ENCODE measurements at places on chromosomes 6 and 20.

DNA sequence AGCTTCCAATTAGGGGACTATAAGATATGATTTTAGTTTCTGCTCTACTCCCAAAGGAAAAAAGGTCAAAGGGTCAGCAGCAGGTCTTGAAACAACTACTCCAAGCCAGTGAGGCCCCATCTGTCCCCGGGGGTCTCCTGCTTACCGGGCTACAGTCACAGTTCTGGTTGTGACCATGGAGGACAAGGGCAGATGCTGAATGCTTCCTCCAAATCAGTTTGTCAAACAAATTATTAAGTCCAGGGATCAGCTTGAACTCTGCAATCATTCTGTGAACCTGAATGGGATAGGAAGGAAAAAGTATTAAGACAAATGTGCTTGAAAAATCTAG is 60.2 kb downstream of the MYH7B start:
- H3K4me3 ChIP-seq: no peak overlapping the region
- no peak overlapping the region for H3K27ac ChIP-seq
- no peak for DNase-seq
- no peaks in the 10 kb centered on the region for H3K4me1 ChIP-seq
- no peaks in the 10 kb centered on the region for H3K27me3 ChIP-seq

- no peaks in the 10 kb centered on the region for H3K36me3 ChIP-seq
- H3K4me1 ChIP-seq: no peaks in the 10 kb centered on the region
- no peaks in the 10 kb centered on the region for H3K27me3 ChIP-seq
- peak; percentile 14 for DNase-seq
- H3K4me3 ChIP-seq: no peak overlapping the region
Measured at GRCh38 chr6:117317261-117317660, 51.9 kb downstream of the VGLL2 start.

DNA sequence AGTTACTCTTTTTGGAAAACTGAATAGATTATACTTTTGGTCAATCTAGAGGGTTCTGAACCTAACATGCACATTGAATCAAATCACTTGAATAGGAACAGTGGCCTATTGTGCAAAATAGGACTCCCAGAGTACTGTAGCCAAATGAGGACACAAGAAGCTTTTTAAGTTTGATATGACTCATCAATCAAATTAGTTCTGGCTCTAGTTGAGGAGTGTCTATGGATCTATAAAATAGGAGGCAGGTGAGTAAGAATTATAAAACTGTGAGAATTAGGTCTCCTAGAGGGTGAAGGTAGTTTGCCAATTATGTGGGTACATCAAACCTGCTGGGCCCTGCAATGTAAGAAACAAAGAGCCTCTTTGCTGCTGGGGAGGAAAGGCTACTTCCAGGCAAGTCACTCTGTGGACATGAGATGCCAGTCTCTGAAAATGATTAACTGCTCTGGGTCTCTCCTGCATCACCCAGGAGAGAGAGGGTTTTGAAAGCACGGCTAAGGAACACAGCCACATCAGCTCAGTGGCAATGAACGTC is 112.3 kb downstream of the RCAN2 start:
- H3K27me3 ChIP-seq: no peaks in the 10 kb centered on the region
- DNase-seq: no peak
- peaks cover 14% of the 10 kb centered on the region for H3K4me1 ChIP-seq

GRCh38 chr6:28615955-28616747 is 90.5 kb downstream of the GPX5 start:
- peaks cover 18% of the 10 kb centered on the region for H3K27me3 ChIP-seq
- peak; percentile 12 for DNase-seq
- H3K27ac ChIP-seq: no peak overlapping the region
- H3K4me3 ChIP-seq: no peak overlapping the region
- no peaks in the 10 kb centered on the region for H3K36me3 ChIP-seq
- H3K4me1 ChIP-seq: no peaks in the 10 kb centered on the region

GRCh38 chr20:50478162-50478990 is 31.8 kb upstream of the PTPN1 start:
- H3K36me3 ChIP-seq: no peaks in the 10 kb centered on the region
- H3K27me3 ChIP-seq: no peaks in the 10 kb centered on the region
- no peak overlapping the region for H3K27ac ChIP-seq
- peak; percentile 62 for DNase-seq

- H3K27me3 ChIP-seq: peaks cover 11% of the 10 kb centered on the region
- DNase-seq: no peak
- no peaks in the 10 kb centered on the region for H3K36me3 ChIP-seq
- H3K27ac ChIP-seq: no peak overlapping the region
- H3K4me1 ChIP-seq: no peaks in the 10 kb centered on the region
Measured at GRCh38 chr6:32461493-32461892, 21.8 kb downstream of the HLA-DRA start.

DNA sequence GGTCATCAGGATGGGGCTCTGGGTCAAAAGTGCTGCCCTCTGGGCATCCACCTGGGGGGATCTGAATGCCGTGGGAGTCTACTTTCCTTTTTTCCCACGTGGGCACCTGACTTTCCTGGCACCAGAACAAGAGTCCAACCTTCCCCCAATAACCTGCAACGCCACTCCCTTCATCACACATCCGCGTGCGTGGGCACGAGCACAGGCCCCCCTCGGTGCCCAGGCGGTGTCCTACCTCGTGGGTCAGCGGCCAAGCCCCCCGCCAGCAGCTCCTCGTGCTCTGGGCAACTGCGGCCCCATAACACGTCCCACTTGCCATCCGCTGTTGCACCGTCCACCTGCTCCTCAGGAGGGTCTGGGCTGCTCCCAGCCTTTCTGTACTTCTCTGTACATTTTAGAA is 87.0 kb downstream of the YTHDF1 start:
- H3K4me1 ChIP-seq: no peaks in the 10 kb centered on the region
- H3K36me3 ChIP-seq: no peaks in the 10 kb centered on the region
- H3K4me3 ChIP-seq: no peak overlapping the region
- DNase-seq: no peak

GRCh38 chr20:64129146-64129782 is 21.9 kb upstream of the NPBWR2 start:
- no peak overlapping the region for H3K4me3 ChIP-seq
- peaks cover 9% of the 10 kb centered on the region for H3K27me3 ChIP-seq
- H3K36me3 ChIP-seq: no peaks in the 10 kb centered on the region
- no peak overlapping the region for H3K27ac ChIP-seq
- DNase-seq: no peak

GRCh38 chr6:148044261-148044751 is 298.3 kb upstream of the SASH1 start:
- no peak overlapping the region for H3K4me3 ChIP-seq
- DNase-seq: no peak
- no peaks in the 10 kb centered on the region for H3K27me3 ChIP-seq
- H3K4me1 ChIP-seq: no peaks in the 10 kb centered on the region

GRCh38 chr6:43181942-43182860 is at the start of gene CUL9:
Gene CUL9 (plus strand): TSS chr6:43182196. CDS start chr6:43184311, 2,115 bp downstream.
- peaks cover 9% of the 10 kb centered on the region for H3K4me1 ChIP-seq
- DNase-seq: peak; percentile 80
- H3K27me3 ChIP-seq: no peaks in the 10 kb centered on the region
- H3K36me3 ChIP-seq: peaks cover 46% of the 10 kb centered on the region

GRCh38 chr6:155264693-155265320 is 994 bp downstream of the CLDN20 start:
- H3K27ac ChIP-seq: no peak overlapping the region
- no peaks in the 10 kb centered on the region for H3K27me3 ChIP-seq
- H3K4me1 ChIP-seq: no peaks in the 10 kb centered on the region
- H3K4me3 ChIP-seq: no peak overlapping the region
- no peak for DNase-seq

- no peaks in the 10 kb centered on the region for H3K36me3 ChIP-seq
- no peak for DNase-seq
- H3K4me3 ChIP-seq: no peak overlapping the region
- no peak overlapping the region for H3K27ac ChIP-seq
Measured at GRCh38 chr6:88232753-88233152, 66.6 kb upstream of the CNR1 start.

DNA sequence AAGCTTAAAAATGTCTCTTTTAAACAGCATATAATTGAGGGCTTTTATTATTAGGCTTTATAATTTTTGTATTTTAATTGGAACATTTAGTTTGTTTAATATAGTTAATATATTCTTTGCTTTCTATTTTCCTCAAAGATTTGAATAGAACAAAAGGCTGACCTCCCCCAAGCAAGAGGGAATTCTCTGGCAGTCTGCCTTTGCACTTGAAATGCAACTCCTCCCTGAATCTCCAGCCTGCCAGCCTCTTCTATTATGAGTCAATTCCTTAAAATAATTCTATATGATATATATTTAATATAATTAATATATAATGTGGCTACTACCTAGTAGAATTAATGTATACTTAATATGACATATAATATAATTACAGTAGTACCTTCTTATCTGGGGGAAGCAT is 69.2 kb downstream of the PTPRA start:
- H3K4me1 ChIP-seq: peaks cover 6% of the 10 kb centered on the region
- no peak for DNase-seq
- no peak overlapping the region for H3K4me3 ChIP-seq

GRCh38 chr6:43077981-43078511 is 1.9 kb downstream of the PTK7 start:
- H3K27ac ChIP-seq: no peak overlapping the region
- H3K4me1 ChIP-seq: peaks cover 22% of the 10 kb centered on the region
- DNase-seq: no peak
- no peak overlapping the region for H3K4me3 ChIP-seq

DNA sequence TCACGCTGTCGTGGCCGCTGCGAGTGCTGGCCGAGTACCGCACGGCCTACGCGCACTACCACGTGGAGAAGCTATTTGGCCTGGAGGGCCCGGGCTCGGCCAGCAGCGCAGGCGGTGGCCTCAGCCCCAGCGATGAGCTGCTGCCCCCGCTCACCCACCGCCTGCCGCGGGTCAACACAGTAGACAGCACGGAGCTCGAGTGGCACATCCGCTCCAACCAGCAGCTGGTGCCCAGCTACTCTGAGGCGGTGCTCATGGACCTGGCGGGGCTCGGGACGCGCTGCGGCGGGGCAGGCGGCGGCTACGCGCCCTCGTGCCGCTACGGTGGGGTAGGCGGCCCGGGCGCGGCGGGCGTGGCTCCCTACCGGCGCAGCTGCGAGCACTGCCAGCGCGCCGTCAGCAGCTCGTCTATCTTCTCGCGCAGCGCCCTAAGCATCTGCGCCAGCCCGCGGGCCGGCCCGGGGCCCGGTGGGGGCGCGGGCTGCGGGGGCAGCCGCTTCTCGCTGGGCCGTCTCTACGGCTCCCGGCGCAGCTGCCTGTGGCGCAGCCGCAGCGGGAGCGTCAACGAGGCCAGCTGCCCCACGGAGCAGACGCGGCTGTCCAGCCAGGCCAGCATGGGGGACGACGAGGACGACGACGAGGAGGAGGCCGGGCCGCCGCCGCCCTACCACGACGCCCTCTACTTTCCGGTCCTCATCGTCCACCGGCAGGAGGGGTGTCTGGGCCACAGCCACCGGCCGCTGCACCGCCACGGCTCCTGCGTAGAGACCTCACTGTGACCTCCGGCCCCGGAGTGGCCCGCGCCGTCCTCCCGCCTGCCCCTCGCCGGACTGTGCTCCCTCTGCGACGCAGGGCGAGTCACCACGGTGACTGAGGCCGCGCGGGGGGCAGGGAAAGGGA is 5.7 kb downstream of the TMEM151B start:
- H3K4me3 ChIP-seq: no peak overlapping the region
- no peaks in the 10 kb centered on the region for H3K36me3 ChIP-seq
- peaks cover 93% of the 10 kb centered on the region for H3K27me3 ChIP-seq

GRCh38 chr20:50415021-50415515 is 95.1 kb upstream of the PTPN1 start:
- H3K27me3 ChIP-seq: no peaks in the 10 kb centered on the region
- H3K4me1 ChIP-seq: peaks cover 13% of the 10 kb centered on the region

- no peak overlapping the region for H3K4me3 ChIP-seq
- peaks cover 21% of the 10 kb centered on the region for H3K36me3 ChIP-seq
- H3K27me3 ChIP-seq: no peaks in the 10 kb centered on the region
- no peak for DNase-seq
Measured at GRCh38 chr6:3315841-3316240, 57.1 kb downstream of the PSMG4 start.

GRCh38 chr20:50401587-50402418 is 108.4 kb upstream of the PTPN1 start:
- no peak for DNase-seq
- H3K4me3 ChIP-seq: no peak overlapping the region
- peaks cover 10% of the 10 kb centered on the region for H3K4me1 ChIP-seq
- no peaks in the 10 kb centered on the region for H3K36me3 ChIP-seq
- H3K27ac ChIP-seq: no peak overlapping the region
- H3K27me3 ChIP-seq: no peaks in the 10 kb centered on the region

- H3K27ac ChIP-seq: peak overlapping the region; percentile 22
- no peaks in the 10 kb centered on the region for H3K27me3 ChIP-seq
- H3K36me3 ChIP-seq: no peaks in the 10 kb centered on the region
- DNase-seq: no peak
Measured at GRCh38 chr6:4853349-4853748, 77.1 kb downstream of the CDYL start.

Measured in large intestine (tissue), 12 donors.